ENCODE measurements at places on chromosomes 3 and 15.

DNA sequence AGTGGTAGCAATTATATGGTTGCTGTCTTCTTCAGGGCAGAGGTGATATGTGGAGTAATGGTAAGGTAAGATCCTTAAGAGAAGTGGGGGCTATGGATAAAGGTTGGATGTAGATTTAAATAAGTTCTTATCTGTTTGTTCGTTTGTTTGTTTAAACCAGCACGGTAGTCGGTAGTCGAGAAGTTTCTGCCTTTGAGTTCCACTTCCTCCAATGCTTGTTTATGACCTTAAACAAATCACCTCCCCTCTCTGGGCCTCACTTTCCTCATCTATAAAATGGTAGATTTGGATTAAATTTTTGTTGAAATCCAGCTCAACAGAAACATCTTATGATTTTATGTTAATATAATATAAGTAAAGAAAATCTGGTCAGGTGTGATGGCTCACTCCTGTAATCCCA, 11.8 kb downstream of the DAPK2 start:
- DNase-seq = no peak

- DNase-seq = peak; percentile 15
These were observed 48.9 kb upstream of the TCF12 start for GRCh38 chr15:56869573-56869972.

DNA sequence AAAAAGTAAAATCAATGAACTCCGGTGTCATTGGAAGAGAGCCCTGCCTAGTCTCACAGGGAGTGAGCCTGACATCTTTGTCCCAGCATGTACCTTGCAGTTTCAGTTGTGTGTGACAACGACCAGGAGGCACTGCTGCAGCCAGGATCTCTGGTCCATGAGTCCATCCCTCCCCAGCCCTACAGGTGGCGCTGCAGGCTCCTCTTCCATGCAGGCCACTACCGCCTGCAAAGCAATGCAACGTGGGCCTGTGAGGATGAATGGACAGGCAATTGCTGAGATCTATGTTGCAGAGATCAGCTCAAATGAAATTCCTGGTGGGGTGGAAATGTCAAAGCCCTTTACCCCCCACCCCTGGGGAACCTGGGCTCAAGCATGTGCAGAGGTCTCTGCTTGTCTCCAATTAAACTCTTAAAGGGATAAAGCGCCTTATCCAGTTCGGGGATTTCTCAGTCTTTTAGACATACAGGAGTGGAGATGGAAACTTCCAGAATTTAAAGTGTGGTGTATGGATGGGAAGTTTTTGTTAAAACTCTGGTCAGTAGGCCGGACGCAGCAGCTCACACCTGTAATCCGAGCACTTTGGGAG, 35.8 kb downstream of the TKT start:
- peak; percentile 74 for DNase-seq

GRCh38 chr3:189304465-189305351, 132.9 kb downstream of the TPRG1 start:
- DNase-seq = peak; percentile 79

DNA sequence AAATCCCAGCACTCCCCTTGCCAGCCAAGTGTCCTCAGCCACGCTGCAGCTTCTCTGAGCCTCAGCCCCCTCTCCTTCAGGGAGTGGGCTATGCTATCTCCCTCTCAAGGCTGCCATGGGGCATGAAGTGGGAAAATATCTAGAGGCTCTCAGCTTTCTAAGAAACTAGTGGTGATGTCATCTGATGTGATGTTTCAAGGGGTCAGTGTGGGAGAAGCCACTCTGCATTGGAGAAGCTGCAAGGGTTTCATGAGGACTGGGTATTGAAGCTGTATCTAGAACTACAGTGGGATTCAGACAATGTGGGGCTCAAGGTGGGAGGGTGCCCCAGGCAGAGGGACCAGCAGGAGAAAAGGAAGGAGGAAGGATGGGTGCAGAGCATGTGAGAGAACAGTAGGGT, 210.2 kb downstream of the TLE3 start:
- DNase-seq = no peak

GRCh38 chr3:111998636-111999483, at the start of gene TAGLN3:
TAGLN3 (plus strand) TSS chr3:111998922; CDS start chr3:111999423, 501 bp downstream.
- DNase-seq = peak; percentile 88

GRCh38 chr3:18066899-18067582, 324.6 kb upstream of the TBC1D5 start:
- no peak for DNase-seq

GRCh38 chr15:39781147-39781966, 1.3 kb downstream of the FSIP1 start:
- DNase-seq = no peak

DNA sequence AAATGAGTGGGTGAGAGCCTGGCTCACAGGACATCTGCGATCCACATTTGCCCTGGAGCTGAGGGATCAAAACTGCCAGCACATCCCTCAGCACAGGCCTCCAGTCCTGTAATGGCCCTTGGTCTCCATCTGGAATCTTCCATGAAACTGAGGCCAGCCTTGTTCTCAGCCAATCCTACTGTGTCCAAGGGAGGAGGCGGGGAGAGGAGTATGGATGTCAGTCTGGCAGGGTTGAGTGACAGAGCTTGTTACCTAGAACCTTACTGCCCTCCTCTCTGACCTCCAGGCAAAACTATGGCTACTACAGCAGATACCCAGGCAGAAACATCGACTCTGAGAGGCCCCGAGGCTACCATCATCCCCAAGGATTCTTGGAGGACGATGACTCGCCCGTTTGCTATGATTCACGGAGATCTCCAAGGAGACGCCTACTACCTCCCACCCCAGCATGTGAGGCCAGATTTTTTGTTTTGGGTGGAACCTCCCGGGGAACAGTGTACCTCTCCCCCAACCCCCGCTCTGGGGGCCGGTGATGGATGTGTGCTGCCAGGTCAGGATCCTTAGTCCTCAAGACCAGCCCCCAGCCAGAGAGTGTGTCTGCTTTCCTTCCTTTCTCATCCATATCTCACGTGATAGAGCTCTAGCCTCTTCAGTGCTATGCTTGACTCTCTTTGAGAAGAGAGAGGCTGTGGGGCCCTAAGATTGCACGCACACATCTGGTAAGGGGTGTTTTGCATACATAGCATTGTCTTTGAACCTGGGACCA, 41.3 kb downstream of the CHDH start:
- DNase-seq = no peak

DNA sequence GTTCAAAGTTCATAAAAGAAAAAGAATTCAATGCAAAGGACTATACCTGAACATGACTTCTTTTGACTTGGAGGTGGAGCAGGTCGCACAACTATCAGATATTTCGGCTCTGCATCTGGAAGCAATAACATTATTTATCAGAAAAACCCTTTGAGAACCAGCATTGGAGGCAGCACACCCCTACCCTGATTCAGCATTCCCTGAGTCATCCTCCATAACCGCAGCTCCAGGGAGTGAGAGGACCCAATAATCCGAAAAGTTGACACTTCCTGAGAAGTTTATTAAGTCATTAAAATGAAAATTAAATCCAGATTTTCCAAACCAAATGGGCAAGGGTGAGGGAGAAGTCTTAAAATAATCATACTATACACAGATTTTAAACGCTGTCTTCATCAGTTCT, 90.6 kb downstream of the ABI3BP start:
- DNase-seq = no peak

DNA sequence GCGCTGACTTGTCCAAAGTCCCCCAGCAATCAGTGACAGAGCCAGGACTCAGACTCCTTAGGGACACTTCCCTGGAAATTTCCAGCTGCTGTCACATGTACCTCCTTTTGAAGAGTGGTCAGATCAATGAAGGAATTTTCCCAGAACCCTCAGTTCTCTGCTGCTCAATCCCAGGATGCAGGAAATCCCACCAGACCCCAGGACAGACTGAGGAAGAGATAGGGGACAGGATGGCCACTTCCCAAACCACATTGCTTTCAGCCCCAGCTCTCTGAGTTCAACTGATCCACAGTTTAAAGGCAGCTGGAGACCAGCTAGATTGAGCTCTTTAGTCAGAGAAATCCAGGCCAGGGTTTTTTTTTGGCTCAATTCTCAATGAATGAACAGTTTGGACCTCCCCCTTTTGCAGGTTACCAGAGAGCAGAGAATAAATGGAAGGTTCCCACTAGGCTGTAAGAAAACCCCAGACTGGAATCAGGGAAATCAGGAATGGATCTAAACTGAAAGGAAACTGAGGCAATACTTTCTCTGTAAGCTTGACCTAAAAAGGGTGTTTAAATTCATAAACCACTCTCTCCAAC, 1.5 kb downstream of the CYP1A1 start:
- DNase-seq = peak; percentile 85

DNA sequence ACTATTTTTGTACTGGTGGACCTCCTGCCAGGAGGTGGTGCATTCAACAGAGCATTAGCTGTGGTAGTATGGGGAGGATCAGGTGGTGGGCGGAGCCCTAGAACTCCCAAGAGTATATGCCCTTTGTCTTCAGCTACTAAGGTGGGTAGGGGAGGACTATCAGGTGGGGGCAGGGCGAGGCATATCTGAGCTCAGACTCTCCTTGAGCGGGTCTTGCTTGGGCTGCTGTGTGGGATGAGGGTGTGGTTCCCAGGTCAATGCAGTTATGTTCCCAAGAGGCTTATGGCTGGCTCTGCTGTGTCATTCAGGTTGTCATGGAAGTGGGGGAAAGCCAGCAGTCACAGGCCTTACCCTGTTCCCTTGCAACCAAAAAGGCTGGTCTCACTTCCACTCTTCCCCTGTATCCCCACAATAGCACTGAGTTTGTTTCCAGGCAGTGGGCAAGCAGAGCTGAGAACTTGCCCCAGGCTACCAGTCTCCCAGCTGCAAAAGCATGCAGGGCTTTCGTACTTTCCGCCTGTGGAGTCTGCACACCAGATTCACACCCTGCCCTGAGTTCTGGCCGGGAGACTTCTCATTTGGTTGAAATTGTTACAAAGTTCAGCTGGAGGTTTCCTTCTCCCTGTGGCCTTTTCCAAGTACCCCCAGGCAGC, 93.7 kb upstream of the DPPA4 start:
- DNase-seq = no peak

- no peak for DNase-seq
These were observed 48.7 kb downstream of the PRICKLE2 start for GRCh38 chr3:64176461-64176996.

DNA sequence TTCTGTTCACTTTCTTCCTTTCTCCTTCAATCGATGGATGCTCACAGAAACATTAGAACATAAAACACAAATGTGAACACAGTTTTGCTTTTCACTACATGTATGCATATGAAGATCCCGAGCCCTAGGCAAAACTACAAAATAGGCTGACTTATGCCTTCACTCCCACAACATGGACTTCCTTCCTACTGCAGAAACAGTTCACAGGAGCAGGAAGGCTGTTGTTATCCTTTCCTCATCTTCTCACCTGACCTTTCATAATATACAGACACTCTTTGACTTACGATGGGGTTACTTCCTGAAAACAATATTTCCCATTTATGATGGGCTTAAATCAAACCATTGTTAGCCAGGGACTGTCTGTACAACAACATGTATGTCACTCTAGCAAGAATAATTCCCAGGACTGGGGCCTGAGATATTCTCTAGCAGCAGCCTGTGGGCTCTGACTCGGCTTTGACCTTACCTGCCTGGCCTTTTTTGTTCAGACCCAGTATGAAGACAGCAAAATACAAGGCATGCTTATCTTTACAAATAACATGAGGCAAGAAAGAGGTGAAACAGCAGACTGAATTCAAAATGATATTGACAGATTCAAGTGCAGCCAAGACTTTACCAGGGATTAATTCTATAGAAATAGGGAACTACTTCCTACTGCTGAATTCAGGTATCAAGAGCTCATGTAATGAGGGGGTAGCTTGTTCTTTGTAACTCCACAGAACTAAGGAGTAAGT, 51.8 kb upstream of the PLXND1 start:
- DNase-seq = no peak

DNA sequence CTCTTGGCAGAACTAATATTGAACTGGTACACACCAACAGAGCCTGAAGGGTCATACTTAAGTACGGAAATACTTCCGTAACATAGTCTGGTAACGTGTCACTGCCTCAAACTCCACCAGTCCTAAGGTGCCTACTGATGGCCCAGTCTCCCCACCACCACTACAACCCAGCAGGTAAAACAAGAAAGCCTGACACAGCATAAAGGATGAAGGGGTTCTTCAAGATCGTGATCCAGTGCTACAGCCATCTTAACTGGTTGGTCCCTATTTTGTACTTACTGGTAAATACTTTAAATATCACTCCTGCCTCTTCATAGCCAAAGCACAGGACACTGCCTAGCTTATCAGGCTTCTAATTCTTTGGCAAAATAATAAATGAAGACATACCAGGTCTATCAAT, 46.5 kb downstream of the PEAK1 start:
- no peak for DNase-seq

GRCh38 chr3:195236076-195236798, 34.7 kb downstream of the XXYLT1 start:
- no peak for DNase-seq

- no peak for DNase-seq
These were observed 52.7 kb upstream of the GRIP2 start for GRCh38 chr3:14592836-14593235.

GRCh38 chr3:107892955-107893624, 197.7 kb downstream of the CD47 start:
- DNase-seq = no peak

DNA sequence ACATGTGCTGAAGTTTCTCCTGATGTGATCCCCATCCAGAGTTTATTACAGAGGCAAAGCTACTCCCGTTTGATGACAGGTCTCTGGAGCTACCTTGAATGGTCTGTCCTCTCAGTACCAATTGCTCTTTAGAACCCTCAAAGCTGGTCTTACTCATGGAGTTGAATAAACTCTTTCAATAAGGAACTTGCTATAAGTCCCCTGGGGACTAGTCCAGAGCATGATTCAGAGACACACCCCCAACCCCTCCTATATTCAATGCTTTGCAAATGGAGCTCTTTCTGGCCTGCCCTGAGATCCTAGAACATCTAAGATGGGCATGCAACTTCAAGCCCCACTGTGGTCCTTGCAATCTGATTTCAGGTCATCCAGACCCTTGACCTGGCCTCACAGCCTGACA, 23.9 kb upstream of the TPM1 start:
- no peak for DNase-seq

- no peak for DNase-seq
These were observed 307.0 kb upstream of the ROPN1 start for GRCh38 chr3:124298951-124299350.

DNA sequence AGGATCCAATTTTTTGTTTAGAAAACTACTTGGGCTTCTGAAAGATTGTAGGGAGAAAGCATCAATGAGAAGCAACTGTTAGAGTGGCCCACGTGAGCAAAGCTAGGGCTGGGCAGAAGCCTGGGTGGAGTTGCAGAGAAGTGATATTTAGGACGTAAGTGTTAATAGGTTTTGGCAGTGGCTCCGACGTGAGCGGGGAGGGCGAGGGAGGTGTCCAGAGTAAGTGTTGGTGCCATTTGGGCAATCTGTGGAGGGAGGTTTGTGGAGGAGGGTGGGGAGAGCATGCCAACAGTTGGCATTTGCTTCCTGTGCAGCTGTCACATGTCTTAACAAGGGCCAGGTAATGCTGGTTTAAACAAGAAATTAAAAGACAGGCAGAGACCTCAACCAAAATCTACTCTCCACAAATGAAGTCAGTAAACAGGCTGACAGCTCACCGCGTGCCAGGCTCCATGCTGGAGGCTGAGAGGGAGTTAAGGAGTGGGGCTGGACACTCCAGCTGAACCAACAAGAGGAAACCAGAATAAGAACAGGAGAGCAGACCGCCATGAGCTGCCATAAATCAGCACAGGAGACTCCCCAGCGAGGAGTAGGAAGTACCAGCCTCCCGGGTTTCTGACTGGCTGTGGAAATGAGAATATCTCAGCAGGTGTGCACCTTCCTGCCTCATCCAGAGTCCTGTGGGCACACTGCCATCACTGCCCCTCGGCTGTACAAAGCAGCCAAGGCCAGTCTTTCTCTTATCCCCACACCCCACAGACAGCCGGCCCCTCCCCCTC, 232.6 kb downstream of the ABHD5 start:
- DNase-seq = peak; percentile 73
